Activated CD4-positive, alpha-beta T cell treated with anti-CD3 and anti-CD28 coated beads, Interleukin-2, amount 50 U/mL, for 1 hour (primary cell): ENCODE measurements at places on chromosomes 1 and 21.

GRCh38 chr1:182173808-182174512, 112.4 kb upstream of the ZNF648 start:
- DNase-seq = no peak

DNA sequence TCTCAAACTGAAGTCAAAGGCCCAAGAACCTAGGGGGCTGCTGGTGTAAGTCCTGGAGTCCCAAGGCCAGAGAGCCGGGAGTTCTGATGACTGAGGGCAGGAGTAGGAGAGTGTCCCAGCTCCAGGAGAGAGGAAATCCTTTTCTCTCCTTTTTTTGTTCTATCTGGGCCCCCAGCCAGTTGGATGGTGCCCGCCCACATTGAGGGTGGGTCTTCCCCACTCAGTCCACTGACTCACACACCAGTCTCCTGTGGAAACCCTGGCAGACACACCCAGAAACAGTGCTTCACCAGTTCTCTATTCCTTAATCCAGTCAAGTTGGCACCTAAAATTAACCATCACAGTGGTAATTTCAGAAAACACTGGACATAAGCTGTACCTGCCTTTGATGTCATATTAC, 12.7 kb upstream of the WDR26 start:
- DNase-seq = no peak

DNA sequence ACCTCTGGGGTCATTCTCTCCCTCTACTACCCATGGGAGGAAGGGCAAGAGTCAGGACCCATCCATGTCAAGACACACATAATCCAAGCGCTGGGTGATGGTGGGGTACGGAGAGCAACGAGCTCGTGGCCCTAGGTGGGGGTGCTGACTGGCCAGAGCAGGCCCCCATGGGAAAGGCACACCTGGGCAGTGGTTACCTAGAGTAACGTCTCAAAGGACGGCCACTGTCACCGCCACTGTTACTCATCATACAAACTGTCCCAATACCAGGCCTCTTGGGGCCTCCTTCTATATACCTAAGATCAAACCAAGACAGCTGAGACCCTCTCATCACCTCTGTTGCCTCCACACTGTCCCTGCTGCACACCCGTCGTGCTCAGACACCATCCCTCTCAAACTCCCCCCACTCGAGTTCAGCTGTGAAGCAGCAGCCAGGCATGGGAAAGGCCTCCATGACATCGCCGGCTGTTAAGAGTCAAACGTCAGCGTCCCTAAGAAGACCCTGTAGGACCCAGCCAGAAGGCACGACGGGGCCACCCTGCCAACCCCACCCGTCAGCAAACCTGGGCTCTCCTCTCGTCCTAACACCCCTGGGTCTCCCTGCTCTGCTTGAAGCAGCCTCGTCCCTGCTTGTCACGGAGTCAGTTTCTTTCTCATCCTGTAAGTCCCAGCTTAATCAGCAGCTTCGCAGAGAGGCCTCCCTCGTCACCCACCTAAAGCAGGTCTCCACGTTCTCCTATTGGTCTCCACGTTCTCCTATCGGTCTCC, 15.3 kb downstream of the NPHP4 start:
- DNase-seq = no peak

GRCh38 chr21:19712441-19712840, 1285.8 kb upstream of the NCAM2 start:
- DNase-seq = no peak

GRCh38 chr1:247287460-247287859, 31.6 kb downstream of the VN1R5 start:
- DNase-seq = no peak

- DNase-seq = no peak
These were observed 46.6 kb upstream of the SCAF4 start for GRCh38 chr21:31778546-31778945.

- no peak for DNase-seq
These were observed 38.8 kb downstream of the PRKCZ start for GRCh38 chr1:2089051-2089450.

GRCh38 chr21:29571949-29572348, 273.2 kb downstream of the BACH1 start:
- no peak for DNase-seq

GRCh38 chr1:22739648-22740385, 29.2 kb downstream of the EPHB2 start:
- DNase-seq = no peak

GRCh38 chr1:213622365-213623063, 365.3 kb upstream of the PROX1 start:
- DNase-seq = no peak

DNA sequence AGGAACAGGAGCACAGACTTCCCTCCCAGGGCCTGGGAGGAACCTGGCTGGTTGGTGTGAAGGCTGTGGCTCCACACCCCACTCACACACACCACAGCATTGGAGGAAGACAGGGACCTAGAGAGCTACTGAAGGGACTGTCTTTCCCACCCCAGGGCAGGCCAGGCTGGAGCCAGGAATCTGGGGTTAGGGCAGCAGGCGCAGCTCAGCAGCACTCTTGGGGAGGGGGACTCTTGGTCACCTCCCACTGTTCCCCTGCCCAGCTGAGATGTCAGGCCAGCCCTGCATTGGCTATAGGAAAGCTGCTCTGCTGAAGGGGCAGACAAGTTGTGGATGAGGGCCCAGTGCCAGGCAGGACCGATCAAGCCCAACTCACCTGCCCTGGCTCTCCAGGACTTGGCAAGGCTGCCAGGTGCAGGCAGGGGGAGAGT, 1.6 kb upstream of the PLEKHA6 start:
- DNase-seq = no peak

- DNase-seq = no peak
These were observed 90.4 kb downstream of the KCNK1 start for GRCh38 chr1:233704170-233704897.

- no peak for DNase-seq
These were observed 121.4 kb downstream of the ADSS2 start for GRCh38 chr1:244330318-244330625.

DNA sequence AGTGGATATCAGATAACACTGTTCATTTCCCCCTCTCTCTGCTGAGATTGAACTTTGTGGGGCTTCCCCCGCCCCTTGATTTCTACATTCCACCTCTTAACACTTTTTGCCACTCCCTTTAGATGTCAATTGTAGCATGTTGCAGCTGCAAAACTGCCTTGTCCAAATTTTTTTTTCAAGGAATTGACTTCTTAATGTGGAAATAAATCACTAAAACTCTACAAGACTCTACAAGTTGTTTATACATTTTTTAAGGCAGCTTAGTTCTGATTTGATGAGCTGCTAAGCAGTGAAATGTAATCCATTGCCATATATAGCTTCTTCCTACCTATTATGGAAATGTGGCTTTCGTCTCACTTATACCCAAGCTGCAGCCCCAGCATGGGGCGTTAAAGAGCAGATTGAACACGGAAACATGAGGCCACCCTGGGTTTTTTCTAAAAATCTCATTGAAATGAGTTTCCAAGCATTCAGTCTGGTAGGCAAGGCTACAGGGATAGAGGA, 132.2 kb downstream of the SYT2 start:
- DNase-seq = no peak

DNA sequence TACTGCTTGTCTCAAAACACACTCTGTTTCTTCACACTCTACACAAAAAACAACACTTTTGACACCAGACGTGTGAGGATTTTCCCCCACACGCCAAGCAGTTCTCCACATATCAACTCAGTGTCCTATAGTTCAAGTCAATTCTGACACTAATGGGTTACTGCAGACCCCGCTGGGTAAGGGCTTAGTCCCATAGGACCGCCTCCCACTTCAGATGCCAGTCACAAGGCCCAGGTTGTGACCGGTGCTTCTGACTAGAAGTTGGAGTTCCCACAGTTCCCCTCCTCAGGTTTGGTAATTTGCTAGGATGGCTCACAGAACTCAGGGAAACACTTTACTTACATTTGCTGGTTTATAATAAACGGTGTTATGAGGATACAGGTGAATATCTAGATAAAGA, 19.9 kb downstream of the VPS13D start:
- no peak for DNase-seq

DNA sequence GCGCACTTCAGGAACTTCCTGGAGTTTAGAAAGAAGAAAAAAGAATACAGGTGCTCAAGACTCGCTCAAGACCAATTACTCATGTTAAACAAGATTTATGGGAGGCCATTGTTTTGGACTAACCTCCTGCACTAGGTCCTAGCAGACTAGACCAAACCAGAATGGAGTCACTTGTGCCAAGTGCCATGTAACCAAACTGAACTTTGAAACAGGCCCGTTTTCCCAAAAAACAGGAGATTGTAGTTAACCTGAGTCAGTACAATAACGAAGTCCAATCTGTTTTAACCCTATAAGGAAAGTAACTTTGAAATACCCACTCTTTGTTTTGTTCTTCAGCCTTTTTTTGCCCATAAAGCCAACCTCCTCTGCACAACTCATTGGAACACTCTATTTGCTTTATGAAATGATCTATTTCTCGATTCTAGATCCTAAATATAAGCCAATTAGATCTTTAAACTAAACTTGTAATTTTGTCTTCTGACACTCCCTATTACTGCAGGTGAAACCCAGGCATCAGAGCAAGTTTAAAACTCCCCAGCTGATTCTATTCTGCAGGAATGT, 695 bp upstream of the NTPCR start:
- DNase-seq = no peak

- DNase-seq = no peak
These were observed 523.0 kb downstream of the PTPRC start for GRCh38 chr1:199161766-199162303.

GRCh38 chr1:211333906-211334305, 7.3 kb downstream of the TRAF5 start:
- no peak for DNase-seq

DNA sequence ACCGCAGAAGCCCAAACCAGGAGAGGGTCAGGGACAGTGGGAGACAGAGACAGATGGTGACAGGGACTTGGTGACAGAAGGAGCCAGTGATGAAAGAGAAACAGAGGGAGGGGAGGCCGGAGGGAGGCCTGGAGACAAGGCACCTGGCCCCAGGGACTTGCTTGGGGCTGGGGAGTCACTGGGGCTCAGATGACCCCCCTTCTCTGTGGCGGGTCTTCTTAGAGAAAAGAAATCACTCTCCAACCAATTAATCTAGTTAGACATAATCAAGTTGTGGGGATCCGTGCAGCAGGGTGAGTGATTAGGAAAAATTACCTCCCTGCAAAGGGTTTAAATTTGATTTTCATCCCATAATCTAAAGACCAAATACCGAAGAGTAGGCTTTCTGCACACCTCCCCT, 519.8 kb downstream of the PTPRU start:
- DNase-seq = no peak

GRCh38 chr1:89990976-89991831, 3.7 kb upstream of the ZNF326 start:
- no peak for DNase-seq

DNA sequence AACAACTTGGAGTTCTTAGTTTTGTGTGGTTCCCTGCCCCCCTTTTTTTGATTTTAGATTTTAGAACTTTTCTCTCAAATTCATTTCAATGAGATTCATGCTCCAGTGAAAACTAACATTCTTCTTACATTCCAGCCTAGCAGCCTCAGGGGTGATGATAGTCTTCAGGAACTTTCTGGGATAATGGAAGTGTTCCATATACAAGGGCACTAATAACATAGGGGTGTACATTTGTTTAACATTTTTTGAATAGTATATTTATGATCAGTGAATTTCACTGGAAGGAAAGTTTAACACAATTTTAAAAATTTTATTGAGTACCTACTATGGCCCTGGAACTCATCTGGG, 61.4 kb upstream of the ZNF648 start:
- DNase-seq = no peak

DNA sequence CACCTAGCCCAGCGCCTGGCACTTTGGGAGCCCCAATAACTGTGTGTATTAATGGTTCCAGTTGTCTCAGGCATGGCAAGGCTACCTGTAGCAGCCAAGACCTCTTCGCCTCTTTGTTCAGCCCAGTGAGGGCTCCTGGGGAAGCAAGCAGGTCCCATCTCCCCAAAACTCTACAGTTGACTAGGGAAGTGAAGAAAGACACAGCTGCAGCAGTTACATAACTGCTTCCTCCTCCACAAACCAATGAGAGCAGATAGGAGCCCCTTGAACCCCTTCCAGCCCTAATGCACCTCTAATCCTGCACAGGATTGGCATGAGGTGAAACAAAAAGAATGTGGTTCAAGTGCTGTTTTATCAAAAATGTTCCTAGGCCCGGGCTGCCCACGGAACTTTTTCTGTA, 100.5 kb downstream of the SYF2 start:
- no peak for DNase-seq

- no peak for DNase-seq
These were observed 92.8 kb upstream of the DMRTA2 start for GRCh38 chr1:50516056-50516455.

DNA sequence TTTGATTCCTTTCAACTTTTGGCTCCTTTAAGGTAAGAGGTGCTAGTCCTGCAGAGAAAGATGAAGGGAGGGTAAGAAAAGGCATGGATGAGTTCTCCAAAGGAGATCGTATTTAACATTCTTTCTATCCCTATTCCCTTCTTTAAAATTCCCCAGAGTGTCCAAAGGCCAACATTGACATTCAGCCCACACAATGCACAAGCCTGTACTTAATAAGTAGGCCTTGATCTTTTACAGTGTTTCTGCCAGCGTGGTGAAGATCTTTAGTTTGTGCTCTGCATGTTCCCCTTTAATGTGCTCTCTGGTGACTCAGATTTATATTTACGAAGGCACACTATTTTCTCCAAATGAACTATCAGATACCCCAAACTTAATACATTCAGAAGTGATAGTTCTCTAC, 582.5 kb upstream of the RGS18 start:
- DNase-seq = no peak

DNA sequence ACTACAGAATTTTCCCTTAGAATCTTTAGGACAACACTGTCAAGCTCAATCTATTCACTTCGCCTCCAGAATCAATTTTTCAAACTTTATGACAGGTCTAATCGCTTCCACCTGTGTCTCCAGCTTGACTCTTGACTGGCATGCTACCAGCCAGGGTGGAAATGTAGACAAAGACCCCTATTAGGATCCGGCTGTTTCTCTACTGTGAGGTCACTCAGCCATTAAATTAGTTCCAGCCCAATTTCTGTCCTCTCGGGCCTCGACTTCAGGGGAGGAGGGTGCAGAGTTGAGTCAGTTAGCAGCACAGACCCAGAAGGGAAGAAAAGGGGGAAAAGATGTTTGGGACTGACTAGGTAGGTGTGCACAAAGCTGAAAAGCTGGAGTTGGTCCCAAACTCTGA, 78.5 kb downstream of the HLCS start:
- DNase-seq = no peak

DNA sequence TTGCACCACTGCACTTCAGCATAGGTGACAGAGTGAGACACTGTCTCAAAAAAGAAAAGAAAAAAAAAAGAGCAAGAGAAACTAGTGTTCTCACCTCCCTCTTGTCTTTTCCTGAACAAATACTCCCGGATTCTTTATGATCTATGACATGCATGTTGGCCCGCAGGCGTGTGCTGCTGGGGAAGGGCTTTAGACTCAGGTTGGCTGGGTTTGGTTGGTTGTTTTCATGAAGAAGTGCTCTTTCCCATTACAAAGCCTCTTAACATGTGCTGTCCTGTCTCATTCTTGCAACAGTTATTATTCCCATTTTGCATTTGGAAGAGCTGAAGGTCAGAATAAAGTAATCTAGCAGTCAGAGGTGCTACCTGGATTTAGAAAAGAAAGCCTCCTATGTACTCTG, 79.5 kb downstream of the TRABD2B start:
- no peak for DNase-seq

- peak; percentile 82 for DNase-seq
These were observed 2.0 kb upstream of the LIN28A start for GRCh38 chr1:26408604-26409003.

- DNase-seq = no peak
These were observed 7.7 kb upstream of the KLF17 start for GRCh38 chr1:44110916-44111315.
